Forelimb muscle (tissue), 1 donor: ENCODE measurements at places on chromosomes 2 and 18. TPM values are rescaled to one million over a fixed set of nuclear protein-coding genes. Genes with fewer than 3 reads are reported as not detected.

SLC38A11 gene
- polyA plus RNA-seq: 0.20 TPM

GRCh38 chr2:45606796-45607195 lies 4.3 kb downstream of the SRBD1 start:
- DNase-seq: no peak

NEMP2 gene
- polyA plus RNA-seq: 4.1 TPM

GRCh38 chr2:8500124-8501054 lies 181.5 kb upstream of the ID2 start:
- DNase-seq: no peak

DNA sequence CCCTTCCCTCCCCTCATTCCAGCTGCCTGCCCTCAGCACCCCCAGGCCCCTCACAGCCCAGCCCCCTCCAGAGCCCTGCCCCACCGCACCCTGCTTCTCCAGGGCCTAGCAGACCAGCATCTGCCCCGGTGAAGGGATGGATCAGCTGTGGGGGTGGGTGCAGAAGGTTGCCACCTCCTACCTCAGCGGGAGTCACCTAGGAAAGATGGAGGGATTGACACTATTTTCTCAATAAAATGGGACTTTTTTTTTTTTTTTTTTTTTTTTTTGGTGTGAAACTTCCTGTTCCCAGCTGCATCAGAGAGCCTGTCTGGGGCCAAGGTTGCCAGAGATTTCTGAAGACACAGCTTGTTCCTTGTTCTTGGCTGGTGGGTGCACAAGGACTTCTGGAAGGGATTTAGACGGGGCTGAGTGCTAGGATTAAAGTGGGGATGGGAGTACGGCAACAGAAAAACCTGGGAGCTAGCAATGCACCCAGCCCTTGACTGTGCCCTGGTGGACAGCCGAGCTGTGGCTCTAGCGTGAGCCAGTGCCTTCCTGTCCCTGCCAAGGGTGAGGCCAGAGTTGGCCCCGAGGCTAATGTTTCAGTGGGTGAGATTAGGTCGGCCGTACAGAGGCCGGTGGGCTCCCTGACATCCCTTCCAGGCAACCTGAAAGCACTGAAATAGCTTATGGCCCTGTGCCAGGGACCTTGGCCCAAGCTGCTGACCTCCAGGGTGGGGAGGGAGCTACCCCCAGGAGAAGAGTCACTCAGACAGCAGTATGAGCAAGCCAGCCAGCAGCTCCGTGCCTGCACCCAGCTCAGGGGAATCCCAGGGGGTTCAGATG lies 4.6 kb downstream of the B3GNT7 start:
- DNase-seq: no peak

GRCh38 chr2:9538000-9538507 lies 17.6 kb downstream of the ADAM17 start:
- no peak for DNase-seq

HOXD12 gene
- not detected for polyA plus RNA-seq

DNA sequence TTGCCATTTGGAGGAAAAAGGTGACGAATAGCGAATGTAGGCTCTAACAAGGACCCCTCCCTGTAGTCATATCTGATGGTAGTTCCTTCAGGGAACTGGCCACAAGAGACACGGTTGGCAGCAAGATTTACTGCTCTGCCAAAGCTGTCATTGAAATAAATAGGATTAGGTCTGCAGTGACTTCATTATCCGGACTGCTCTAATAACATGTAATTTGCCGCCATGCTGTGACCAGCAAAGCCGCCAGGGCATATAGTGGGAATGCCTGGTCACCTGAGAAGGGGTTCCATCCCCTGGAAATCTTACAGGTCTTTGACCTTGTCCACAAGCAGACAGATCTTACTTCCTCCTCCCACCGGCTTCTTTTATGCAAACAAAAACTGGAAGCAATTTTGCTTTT lies 59.4 kb upstream of the LAPTM4A start:
- DNase-seq: no peak

- DNase-seq: no peak
Observed at GRCh38 chr2:25386971-25387875, 45.5 kb upstream of the DNMT3A start.

DNA sequence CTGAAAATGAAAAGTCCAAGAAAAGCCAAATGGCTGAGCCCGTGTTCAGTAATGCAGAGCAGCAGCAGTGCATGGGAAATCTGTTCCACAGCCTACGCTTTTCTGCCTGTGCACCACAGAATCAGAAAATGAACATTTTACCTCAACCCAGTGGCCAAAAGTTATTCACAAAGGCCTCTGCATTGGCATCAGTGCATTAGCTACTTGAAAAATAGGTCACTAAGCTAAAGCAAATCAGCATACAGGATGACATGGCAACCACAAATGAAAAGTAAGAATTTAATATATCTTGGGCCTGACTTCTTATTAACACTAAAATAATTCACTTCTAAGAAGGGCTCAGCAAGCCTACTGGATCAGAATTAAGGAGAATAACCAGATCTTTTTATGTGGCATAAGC lies 1145.3 kb upstream of the CHAC2 start:
- DNase-seq: no peak

DNA sequence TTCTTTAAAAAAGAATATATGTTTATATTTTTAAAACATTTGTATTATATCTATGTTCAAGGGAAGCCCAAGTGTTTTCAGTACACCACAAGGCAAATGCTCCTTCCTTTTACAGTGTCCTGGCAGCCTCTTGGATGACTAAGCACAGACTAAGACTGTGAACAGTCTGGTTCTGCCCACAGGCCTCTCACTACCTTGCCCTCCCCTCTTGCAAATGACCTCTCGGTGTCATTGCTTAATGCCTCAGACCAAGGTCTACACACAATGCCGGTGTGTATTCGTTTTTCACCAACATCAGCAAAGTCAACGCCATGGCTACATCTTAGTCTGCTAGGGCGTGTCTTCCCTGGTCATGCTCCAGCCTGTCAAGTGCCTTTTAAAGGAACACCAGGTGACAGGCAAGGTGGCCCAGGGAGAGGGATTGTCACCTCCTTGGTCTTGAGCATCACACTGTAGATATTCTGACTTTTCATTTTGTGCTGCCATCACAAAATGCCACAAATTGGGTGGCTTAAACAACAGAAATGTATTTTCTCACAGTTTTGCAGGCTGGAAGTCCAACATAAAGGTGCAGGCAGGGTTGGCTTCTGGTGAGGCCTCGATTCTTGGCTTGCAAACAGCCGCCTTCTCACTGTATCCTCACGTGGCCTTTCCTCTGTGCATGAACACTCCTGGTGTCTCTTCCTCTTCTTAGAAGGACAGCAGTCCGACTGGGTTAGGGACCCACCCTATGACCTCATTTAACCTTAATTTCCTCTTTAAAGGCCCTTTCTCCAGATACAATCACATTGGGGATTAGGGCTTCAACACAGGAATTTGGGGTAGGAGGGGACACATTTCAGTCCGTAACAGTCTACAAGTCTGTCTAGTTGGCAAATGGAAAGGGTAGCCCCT lies 266.5 kb downstream of the KLHL29 start:
- DNase-seq: no peak

DNA sequence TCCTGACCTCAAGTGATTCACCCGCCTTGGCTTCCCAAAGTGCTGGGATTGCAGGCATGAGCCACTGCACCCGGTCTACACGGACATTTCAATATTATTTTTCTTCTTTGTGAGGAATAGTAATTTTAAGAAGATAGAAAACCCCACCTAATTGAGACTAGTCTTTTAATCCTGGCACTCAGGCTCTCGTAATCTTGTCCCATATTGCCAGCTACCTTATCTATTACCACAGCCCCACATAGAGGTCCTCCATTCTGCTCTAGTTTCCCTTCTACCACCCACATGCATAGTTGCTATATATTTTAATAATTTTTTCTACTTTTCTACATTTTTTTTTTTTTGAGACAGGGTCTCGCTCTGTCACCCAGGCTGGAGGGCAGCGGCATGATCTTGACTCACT lies 9.5 kb upstream of the USP14 start:
- DNase-seq: no peak

DNA sequence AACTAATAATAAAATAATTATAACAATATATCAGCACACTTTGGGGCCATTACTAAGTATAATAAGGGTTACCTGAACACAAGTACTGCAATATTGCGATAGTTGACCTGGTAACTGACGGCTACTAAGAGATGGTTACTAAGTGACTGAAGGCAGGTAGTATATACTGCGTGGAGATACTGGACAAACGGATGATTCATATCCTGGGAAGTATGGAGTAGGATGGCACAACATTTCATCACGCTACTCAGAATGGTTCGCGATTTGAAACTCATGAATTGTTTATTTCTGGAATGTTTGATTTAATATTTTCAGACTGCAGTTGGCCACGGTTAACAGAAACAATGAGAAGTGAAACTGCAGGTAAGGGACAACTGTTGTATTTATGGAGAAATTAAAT lies 39.5 kb upstream of the FLACC1 start:
- DNase-seq: no peak

CYP26B1 gene
- 15.8 TPM for polyA plus RNA-seq

GRCh38 chr2:157291018-157291417 lies 33.5 kb downstream of the GALNT5 start:
- DNase-seq: no peak

DNAJB2 gene
- 82.4 TPM for polyA plus RNA-seq

GRCh38 chr2:144517866-144518747 lies 1.8 kb downstream of the ZEB2 start:
- no peak for DNase-seq

DNA sequence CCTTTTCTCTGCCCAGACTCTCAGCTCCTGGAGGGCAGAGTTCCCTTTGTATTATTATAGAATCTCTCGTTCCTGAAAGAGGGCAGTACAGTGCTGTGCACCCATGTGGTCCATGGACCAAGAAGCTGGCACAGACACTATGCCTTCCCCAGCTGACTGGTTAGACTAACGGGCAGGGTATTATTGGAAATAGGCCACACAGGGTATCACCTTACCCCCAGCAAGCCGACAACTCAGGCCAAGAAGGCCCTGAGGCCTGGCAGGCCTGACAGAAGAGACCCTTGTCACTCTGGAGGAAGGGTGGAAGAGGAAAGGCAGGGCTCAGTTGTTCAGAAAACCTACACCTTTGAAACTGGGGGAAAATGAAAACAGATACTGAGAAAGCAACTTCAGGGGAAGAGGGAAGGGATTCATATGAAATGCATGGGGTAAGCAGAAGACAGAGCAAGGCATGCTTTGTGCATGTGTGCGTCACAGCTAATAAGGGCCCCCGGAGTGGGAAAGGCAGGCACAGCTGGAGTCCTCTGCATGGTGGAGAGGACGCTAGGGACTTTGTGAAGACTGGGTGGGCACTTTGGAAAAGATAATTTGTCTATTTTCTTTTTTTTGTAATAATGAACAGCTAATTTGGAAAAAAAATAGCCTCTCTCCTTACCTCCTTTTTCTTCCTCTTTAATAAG lies 476.8 kb upstream of the CELF4 start:
- no peak for DNase-seq

- DNase-seq: no peak
Observed at GRCh38 chr2:13542642-13543041, 825.9 kb downstream of the TRIB2 start.

SH2D6 gene
- 0.80 TPM for polyA plus RNA-seq

DNA sequence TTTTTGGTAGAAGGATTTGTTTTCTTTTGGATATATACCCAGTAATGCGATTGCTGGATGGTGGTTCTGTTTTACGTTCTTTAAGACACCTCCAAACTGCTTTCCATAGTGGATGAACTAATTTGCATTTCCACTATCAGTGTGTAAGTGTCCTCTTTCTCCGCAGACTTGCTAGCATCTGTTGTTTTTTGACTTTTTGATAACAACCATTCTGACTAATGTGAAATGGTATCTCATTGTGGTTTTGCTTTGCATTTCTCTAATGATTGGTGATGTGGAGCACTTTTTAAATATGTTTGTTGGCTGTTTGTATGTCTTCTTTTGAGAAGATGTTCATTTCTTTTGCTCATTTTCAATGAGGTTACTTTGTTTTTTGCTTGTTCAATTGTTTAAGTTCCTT lies 260.9 kb upstream of the CWC22 start:
- no peak for DNase-seq

DNA sequence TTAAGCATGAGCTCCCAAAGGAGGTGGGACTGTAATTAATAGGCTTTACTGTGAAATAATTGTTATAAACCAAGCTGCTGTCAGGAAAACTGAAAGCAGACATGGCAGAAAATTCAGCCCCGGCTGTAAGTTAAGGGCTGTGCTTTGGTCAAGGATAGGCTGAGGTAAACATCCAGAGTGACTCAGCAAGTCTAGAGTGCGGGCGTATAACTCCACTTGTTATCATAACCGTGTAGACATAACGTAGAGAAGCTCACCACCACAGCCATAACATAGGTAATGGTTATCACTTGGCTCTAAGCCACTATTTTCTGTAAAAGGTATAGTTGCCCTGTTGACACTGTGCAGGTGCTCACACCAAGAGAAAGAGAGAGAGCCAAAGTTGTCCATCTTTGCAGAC lies 316.8 kb downstream of the DCDC2C start:
- DNase-seq: no peak

- DNase-seq: no peak
Observed at GRCh38 chr2:126275098-126275497, 380.9 kb upstream of the GYPC start.

GRCh38 chr2:6952101-6952500 lies 34.9 kb downstream of the RNF144A start:
- no peak for DNase-seq

TWSG1 gene
- polyA plus RNA-seq: 46.1 TPM

DNA sequence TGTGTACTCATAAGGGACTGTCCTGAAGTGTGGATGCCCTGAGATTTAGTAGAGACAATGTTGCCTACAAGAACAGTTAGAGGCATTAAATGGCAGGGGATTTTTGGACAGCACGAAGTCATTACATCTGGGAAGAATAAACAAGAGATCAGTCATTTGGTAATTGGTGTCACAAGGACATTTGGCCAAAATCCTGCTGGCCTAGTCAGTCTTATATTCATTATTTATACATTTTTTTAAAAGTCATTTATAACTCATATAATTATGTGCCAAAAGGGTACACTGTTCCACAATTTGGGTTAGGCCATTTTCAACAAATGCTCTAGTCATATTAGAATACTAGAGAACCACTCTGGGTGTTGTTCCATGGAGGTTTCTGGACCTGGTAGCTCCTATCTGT lies 104.7 kb downstream of the LRATD1 start:
- DNase-seq: no peak

SLC14A1 gene
- 0.95 TPM for polyA plus RNA-seq

LRRC30 gene
- polyA plus RNA-seq: 4.2 TPM

DNA sequence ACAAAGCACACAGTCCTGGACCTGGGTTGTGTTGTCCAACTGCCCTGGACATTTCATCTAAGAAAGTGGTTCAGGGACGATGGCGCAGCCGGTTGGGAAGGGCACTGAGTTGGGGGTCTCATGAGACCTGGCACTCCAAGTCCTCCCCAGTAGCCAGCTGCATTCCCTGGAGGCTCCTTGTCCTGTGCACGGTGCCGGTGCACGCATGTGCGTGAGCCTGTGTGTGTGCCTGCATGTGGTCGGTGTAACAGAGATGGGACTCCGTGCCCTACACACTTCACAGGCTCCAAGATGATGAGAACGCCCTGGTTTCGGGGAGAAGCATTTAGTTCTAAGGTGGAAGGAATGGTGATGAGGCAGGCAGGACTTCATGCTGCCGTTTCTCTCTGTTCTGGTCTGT lies 124.9 kb upstream of the PXDN start:
- no peak for DNase-seq

METAP1D gene
- polyA plus RNA-seq: 14.4 TPM

- no peak for DNase-seq
Observed at GRCh38 chr2:43340945-43341356, 114.5 kb upstream of the ZFP36L2 start.

GRCh38 chr18:64082054-64082453 lies 66.8 kb downstream of the LINC00305 start:
- DNase-seq: no peak

ANKRD30B gene
- 0.06 TPM for polyA plus RNA-seq

- DNase-seq: no peak
Observed at GRCh38 chr18:76230791-76231190, 264.3 kb downstream of the ZNF516 start.
